ENCODE measurements at places on chromosomes 5 and 9.
A peak's percentile ranks its signal among the peaks of the same experiment; 100 is the strongest.

GRCh38 chr5:135398160-135398854, 724 bp downstream of the MACROH2A1 start:
- H3K27ac ChIP-seq = no peak overlapping the region
- no peaks in the 10 kb centered on the region for H3K36me3 ChIP-seq
- peak overlapping the region; percentile 73 for H3K4me3 ChIP-seq
- peaks cover 36% of the 10 kb centered on the region for H3K4me1 ChIP-seq
- H3K27me3 ChIP-seq = no peaks in the 10 kb centered on the region
- DNase-seq = no peak

- no peak overlapping the region for H3K27ac ChIP-seq
- no peak overlapping the region for H3K4me3 ChIP-seq
- H3K4me1 ChIP-seq = peaks cover 26% of the 10 kb centered on the region
- no peak for DNase-seq
- H3K36me3 ChIP-seq = peaks cover 45% of the 10 kb centered on the region
Observed at GRCh38 chr9:104872656-104873488, 55.1 kb downstream of the ABCA1 start.

- no peak overlapping the region for H3K4me3 ChIP-seq
- H3K4me1 ChIP-seq = no peaks in the 10 kb centered on the region
- no peaks in the 10 kb centered on the region for H3K27me3 ChIP-seq
- DNase-seq = no peak
Observed at GRCh38 chr5:19564036-19564435, 424.0 kb downstream of the CDH18 start.

DNA sequence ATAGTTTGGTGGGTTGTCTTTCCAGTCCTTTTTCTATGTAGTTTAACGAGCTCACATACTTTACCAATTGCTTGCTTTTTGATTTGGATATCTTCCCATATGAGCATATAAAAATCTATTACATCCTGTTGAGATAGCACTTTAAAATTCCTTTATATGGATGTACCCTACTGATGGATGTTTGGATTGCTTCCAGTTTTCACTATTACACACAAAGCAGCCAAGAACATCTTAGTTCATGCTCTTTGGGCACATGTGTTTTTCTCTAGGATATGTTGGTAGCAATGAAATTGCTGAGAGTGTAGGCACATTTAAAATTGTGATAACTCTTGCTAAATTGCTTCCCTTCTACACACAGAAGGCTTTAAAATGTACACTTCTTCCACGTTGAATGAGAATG, 56.1 kb upstream of the NTRK2 start:
- H3K36me3 ChIP-seq = no peaks in the 10 kb centered on the region
- H3K27ac ChIP-seq = no peak overlapping the region
- DNase-seq = no peak

- H3K27me3 ChIP-seq = no peaks in the 10 kb centered on the region
- no peak for DNase-seq
- H3K27ac ChIP-seq = no peak overlapping the region
- H3K4me3 ChIP-seq = no peak overlapping the region
- no peaks in the 10 kb centered on the region for H3K4me1 ChIP-seq
Observed at GRCh38 chr5:124301850-124302249, 444.6 kb downstream of the ZNF608 start.

DNA sequence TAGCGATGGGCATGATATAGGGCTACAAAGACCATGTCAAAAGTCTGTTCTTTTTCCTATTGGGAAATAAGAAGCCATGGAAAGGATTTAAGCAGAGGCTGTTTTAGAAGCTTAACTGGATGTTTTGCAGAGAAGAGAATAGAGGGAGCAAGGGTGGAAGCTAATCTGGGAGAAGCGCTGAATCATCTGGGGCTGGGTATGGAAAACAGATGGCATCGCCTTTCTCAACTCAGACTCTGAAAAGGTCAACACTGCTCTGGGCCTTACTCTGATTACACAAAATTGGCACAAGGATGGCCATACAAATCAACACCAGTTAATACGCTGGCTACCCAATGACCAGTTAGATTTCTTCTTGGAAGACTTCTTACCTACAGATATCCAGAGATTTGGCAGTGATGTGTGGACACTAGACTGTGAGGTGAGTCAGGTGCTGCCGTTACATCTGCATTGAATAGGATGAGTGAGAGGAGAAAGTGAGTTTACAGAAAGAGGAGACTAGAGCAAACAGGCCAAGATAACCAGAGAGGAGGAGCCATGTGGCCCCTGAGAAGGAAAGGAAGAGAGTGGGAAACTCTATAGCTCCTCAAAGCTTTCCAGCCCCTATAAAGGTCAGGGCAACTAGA, 6.2 kb upstream of the TCERG1 start:
- no peak overlapping the region for H3K27ac ChIP-seq
- H3K36me3 ChIP-seq = no peaks in the 10 kb centered on the region
- H3K4me1 ChIP-seq = no peaks in the 10 kb centered on the region
- no peak overlapping the region for H3K4me3 ChIP-seq

DNA sequence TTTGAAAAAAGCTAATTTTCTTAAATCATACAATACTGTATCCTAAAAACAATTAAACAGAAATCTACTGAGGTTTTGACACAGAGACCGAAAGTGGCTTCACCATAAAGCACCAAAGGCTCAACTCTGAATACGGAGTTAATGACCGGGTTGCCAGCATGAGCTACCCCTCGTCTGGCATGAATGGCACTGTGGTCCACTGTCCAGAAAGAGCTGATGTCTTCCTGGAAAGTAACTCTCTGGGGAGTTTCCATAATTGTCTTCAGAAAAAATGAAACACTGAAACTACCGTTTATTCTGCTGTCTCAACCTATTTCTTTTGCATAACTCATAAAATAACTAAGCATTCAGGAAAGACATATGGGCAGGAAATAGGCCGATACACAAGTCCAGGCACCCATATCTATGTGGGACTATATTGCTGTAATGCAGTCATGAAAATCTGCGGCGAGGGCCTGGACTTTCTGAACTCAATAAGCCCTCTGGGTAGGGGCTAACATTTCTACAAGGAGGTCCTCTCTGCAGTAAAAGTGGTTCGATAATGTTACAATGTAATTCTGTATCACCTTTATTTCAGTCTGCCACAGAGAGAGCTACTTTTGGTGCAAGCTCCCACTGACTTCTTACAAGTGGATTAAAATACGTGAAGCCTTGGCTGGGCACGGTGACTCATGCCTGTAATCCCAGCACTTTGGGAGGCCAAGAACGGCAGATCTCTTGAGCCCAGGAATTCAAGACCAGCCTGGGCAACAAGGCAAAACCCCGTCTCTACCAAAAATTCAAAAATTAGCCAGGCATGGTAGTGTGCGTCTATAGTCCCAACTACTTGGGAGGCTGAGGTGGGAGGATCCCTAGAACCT, 52.4 kb downstream of the ANKH start:
- H3K4me3 ChIP-seq = no peak overlapping the region
- H3K36me3 ChIP-seq = no peaks in the 10 kb centered on the region
- peaks cover 15% of the 10 kb centered on the region for H3K4me1 ChIP-seq
- H3K27me3 ChIP-seq = no peaks in the 10 kb centered on the region
- no peak for DNase-seq
- no peak overlapping the region for H3K27ac ChIP-seq

DNA sequence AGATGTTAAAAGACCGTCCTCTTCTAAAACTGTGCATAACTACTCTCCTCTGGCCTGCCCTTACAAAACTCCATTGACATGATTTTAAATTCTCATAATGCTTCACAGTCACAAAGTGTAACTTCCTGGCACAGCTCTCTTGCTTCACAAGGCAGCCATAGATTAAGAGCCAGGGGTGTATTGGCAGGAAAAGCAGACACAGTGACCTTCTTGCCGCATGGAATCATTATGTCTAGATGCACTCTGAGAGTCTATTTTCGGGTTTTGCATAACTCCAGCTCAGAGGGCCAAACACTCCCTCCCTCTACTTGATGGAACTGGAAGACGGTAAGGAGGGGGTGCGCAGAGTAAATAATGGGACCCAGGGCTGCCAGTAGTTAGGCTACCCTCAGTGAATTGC, 110.1 kb downstream of the MARCHF3 start:
- H3K36me3 ChIP-seq = peaks cover 26% of the 10 kb centered on the region
- no peak for DNase-seq
- H3K27me3 ChIP-seq = no peaks in the 10 kb centered on the region

DNA sequence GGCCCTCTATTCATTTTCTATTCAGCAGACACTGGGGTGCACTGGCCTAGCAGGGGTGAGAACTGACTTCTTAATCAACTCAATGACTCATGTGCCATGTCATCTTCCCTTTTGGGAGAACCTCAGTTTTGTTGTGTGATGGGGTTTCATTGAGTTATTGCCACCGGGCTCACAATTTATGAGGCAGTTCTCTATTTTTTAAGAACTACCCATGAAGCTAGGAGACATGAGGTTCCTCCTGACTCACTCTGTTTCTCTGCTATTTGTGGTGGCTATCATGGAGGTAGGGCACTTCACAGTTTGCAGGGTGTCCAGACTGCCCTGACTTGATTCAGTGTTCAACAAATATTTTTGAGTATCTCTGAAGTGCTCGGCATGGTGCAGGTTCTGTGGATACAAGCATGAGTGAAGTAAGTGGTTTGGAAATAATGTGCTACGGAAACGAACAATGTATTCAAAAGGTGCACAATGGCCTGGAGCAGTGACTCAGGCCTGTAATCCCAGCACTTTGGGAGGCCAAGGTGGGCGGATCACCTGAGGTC, 39.3 kb downstream of the SPARC start:
- H3K36me3 ChIP-seq = no peaks in the 10 kb centered on the region
- H3K4me1 ChIP-seq = no peaks in the 10 kb centered on the region
- no peak for DNase-seq
- H3K4me3 ChIP-seq = no peak overlapping the region

DNA sequence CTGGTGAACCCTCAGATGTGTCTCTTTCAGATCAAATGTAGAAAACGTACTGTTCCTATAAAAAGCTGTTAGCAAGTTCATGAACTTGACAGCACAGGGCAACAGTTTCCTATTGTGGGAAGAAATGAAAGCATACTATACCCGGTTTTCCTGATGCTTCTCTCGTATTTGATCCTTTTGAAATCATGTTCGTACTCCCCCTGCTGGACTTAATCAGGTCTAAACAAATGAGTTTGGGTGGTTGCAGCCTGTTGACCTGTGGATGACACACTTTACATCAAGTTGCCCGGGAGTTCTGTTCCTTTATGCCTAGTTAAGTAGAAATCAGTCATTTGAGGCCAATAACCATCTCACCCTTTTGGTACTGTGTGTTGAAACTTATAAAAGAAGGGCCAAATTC, 1992.3 kb downstream of the MAT2B start:
- H3K36me3 ChIP-seq = no peaks in the 10 kb centered on the region
- H3K27me3 ChIP-seq = no peaks in the 10 kb centered on the region
- H3K27ac ChIP-seq = no peak overlapping the region
- peak; percentile 3 for DNase-seq

DNA sequence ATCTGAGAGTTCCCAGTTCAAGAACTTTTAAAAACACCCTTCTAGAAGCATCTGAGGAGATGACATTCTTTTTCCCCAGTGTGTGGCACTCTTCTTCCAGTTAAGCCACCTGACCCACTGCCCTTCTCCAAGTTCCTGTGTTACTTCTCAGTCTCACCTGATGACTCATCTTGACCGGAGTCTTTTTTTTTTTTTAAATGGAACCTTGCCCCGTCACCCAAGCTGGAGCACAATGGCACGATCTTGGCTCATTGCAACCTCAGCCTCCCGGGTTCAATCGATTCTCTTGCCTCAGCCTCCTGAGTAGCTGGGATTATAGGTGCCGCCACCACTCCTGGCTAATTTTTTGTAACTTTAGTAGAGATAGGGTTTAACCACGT, 224.1 kb upstream of the DAB2 start:
- no peak overlapping the region for H3K4me3 ChIP-seq
- H3K27ac ChIP-seq = no peak overlapping the region
- H3K27me3 ChIP-seq = no peaks in the 10 kb centered on the region
- no peaks in the 10 kb centered on the region for H3K36me3 ChIP-seq

Measured in B cell (primary cell).